ENCODE measurements at places on chromosomes 12 and 14.
A peak's percentile ranks its signal among the peaks of the same experiment; 100 is the strongest.

DNA sequence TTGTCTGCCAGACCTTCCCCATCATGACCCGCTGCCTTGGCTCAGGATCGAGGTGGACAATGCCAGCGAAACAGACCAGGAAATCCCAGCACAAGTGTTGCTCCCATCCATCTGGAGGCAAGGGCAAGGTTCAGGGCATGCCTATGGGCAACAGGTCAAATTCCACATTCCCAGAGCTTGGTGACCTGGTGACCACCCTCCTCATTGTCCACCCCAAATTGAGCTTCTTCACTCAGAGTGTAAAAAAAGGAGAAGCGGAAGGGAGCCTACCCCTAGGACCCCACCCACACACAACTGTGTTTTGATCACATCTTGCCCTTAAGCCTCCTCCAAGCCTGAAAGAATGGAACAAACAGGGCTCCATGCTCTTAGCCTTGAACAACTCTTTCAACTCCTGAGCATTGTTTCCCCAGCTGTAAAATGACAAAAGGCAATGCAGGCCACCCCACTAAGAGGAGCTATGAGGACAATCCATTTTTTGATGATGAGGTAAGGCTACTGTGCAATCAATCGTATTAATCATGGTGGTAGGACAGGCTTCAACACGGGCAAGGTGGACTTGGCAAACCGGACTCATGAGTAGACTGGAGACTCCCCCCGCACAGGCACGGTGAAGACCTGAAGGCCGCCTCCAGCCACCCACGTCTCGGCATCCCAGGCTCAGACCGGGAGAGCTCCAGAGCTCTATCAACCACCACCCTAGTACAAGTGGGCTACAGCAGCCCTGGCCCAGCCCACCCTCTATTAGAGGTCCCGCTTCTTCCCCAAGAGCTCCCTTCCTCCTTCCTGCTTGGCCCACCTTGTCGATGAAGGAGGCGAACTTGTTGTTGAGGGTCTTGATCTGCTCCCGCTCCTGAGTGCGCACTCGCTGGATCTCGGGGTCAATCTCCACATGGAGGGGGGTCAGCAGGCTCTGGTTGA is 866 bp downstream of the KRT79 start:
- DNase-seq = no peak

DNA sequence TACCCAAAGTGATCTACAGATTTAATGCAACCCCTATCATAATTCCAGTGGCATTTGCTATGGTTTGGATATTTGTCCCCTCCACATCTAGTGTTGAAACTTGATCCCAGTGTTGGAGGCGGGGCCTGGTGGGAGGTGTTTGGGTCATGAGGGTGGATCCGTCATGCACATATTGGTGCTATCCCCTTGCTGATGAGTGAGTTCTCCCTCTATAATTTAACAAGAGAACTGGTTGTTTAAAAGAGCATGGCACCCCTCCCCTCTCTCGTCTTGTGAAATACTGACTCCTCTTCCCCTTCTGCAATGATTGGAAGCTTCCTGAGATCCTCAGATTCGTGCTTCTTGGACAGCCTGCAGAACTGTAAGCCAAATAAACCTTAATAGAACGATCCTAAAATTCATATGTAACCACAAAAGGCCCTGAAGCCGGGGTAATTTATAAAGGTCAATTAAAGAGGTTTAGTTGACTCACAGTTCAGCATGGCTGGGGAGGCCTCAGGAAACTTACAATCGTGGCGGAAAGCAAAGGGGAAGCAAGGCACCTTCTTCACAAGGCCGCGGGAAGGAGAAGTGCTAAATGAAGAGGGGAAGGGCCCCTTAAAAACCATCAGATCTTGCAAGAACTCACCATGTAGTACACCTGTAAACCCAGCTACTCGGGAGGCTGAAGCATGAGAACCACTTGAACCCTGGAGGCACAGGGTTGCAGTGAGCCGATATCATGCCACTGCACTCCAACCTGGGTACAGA is 41.2 kb downstream of the SLC39A9 start:
- no peak for DNase-seq

DNA sequence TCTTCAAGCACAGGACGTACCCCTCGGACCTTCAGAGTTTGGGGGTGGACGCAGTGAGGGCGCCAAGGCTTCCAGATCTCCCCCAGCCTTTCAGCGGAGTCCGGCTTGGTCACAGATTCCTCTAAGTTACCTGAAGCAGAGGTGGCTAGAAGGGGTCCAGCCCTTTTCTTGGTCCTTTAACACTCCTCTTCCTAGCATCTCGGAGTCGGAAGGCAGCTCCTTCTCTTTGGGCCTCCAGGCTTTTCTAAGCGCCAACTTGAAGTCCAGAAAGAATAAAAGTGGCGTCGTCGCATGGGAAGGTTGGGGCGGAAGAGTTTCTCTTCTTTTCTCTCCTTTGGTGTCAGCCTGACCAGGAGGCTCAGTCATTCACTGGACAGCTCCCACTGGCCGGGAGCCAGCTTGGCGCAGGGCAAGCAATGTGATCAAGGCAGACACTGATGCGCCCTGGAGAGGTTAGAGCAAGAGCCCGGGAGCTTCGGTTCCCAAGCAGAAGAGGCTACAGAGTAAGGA is 9.6 kb downstream of the OR6S1 start:
- DNase-seq = peak; percentile 27

GRCh38 chr12:3717283-3717898 is 35.5 kb downstream of the CRACR2A start:
- no peak for DNase-seq

- no peak for DNase-seq
Observed at GRCh38 chr12:38544330-38545066, 227.9 kb downstream of the ALG10B start.

DNA sequence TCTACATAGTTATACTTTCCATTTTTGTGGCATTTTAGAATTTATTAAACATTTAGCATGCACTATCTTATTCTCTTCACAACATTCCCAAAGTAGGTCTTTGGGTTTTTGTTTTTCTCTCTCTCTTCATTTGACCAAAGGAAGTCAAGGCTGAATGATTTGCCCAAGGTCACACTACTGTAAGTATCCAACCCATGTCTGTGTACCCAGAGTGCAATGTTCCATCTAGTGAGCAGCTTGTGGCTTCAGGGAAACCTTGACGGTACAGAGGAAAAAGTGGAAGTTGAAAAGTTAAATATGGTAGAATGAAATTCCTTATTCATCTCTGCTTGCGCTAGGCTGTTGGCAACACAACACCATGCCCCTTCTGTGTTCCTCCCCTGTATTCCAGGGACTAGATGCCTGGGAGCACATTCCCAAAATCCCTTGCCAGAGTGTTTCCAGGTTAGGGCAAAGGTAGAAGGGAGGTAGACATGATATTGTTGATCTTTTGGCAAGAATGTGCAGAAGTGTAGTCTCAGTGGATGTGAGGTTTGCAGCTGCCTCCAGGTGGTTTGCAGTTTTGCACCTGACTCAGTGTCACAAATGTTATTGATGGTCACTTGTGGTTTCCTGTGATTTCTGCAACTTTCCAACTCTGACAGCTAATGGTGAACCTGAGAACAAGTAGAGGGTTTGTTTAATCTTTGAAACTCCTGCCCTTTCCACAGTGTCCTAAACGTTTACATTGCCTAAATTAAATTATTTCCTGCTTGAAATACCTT is 196.7 kb downstream of the RMST start:
- no peak for DNase-seq

DNA sequence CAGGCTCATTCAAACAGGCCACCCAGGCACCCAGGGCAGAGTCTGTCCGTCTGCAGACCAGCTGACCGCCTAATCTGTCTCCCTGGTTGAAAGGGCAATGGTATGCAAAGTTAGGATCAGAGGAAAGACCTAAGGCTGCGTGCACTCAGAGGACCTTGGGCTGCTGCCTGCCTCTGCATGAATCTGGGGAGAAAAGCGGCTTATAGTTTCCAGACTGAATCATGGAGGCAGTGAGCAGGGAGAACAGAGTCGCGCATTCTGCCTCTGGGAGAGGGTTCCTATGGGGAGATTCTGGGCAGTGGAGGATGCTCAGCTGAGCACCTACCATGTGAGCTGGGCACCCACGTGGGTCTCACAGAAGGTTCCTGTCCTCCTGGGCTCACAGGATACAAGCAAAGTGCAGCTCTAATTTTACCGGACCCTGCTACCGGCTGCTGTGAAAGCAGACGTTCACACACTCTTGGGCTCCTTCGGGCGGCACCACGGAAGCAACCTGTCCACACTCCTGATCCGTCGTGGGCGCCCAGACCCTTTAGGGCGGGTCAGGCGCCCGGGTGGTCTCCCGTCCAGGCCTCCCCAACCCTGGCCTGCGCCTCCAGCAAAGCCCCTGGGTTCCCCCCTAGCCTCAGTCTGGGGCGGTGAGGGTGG is 772 bp downstream of the SCARB1 start:
- peak; percentile 57 for DNase-seq

GRCh38 chr14:92473969-92474535 is 39.5 kb upstream of the RIN3 start:
- no peak for DNase-seq

- peak; percentile 39 for DNase-seq
Observed at GRCh38 chr12:106766393-106766826, 8.1 kb upstream of the RIC8B start.

DNA sequence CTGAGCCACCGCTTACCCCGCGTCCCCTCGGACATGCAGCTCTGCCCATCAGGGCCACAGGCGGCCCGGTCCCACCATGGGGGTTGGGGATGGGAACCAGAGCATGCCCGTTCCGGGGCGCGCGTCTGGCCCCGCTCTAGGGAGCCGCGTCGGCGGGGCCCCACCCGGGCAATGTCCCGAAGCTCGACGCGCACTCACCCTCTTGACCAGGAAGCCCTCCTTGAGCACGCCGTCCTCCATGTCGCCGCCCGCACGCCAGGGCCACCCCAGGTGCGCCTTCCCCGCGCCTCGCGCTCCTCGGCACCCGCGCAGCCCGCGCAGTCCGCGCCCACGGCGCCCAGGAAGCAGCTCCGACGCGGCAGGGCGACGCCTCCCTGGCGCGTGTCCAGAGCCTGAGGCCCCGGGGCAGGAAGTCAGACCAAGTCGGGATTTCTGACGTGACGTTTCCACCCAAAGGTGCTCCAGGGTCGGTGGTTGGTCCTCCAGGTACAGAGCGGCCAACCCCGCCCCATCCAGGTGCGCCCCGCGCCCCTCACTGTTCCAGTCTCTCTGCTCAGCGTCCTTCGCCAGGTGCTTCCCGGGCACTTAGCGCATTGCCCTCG is at the start of gene PLEK2:
Gene PLEK2, minus strand, starts transcription at position 346 of the 602 bp plus-strand sequence. Its CDS starts 106 bp downstream, at position 240.
- DNase-seq = peak; percentile 52

GRCh38 chr14:76916040-76916715 is 90.0 kb downstream of the LRRC74A start:
- no peak for DNase-seq

DNA sequence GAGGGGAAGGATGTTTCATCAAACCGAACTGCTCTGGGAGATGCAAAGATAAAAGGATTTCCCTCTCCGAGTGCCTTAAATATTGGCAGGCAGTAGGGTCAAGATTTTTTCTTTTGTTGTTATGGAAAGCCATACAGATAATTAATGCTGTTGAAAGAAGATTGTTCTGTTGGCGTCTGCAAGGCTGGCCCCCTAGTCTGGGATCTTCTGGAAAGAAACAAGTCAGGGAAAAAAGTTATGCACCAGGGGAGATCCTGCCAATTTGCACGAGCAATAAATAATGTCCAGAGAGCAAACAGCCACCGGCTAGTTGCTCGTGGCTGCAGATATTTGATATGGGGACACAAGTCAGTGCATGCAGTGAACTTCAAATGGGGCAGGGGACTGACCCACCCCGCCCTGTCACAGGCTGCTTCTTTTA is 202.1 kb upstream of the MYL2 start:
- no peak for DNase-seq

GRCh38 chr14:88188745-88189416 is 134.2 kb downstream of the KCNK10 start:
- DNase-seq = no peak

- no peak for DNase-seq
Observed at GRCh38 chr14:71206766-71207371, 299.6 kb downstream of the PCNX1 start.

DNA sequence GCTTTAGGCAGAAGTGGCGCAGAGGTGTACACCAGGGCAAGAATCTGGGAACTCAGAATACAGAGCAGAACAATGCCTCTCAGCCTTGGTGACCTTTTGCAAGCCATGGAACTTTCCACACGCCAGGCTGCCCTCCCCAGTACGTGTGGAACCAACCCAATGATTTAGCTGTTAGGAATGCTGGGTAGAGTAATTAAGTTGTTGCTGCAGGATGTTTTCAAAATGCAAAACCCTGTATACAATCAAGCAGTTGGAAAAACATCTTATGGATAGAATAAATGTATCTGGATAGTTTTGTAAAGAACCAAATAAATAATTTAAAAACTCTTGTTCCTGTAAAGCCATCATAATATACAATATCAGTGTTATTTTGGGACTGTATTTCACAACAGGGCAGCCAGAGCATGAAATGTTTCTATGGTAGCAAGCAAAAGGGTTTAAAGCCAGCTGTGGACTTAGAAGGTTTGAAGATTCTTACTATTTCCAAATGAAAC is 19.4 kb downstream of the PPP1R36 start:
- no peak for DNase-seq

- no peak for DNase-seq
Observed at GRCh38 chr12:105466901-105467598, 136.6 kb downstream of the C12orf75 start.

- peak; percentile 21 for DNase-seq
Observed at GRCh38 chr12:115898670-115899069, 378.8 kb downstream of the MED13L start.

DNA sequence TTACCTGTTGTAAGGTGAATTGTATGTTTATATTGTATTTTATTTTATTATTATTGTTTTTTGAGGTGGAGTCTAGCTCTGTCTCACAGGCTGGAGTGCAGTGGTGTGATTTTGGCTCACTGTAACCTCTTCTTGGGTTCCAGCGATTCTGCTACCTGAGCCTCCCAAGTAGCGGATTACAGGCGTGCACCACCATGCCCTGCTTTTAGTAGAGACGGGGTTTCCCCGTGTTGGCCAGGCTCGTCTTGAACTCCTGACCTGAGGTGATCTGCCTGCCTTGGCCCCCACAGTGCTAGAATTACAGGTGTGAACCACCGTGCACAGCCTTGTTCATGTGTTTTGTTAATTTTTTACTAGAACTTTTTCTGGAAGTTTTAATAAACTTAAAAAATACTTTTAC is 3.8 kb downstream of the ATF7IP start:
- peak; percentile 53 for DNase-seq

- no peak for DNase-seq
Observed at GRCh38 chr14:92135269-92135668, 13.5 kb downstream of the CPSF2 start.

DNA sequence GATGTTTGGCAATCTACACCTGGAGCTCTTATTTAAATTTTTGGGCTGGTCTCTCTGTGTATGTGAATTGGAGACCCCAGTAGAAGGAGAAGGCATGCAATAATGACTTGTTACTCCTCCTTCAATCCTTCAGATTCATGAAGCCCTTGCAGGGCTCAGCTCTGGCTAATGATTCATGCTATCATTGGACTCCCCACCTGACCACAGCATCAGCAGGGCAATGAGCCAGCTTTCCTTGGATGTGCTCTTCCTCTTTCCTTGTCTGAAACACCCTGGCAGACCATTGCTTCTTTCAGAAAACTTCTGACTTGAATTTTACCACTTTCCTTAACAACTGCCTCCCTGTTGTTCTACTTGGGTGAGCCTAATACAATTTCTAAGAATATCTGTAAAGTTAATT is 1019.2 kb downstream of the AACS start:
- no peak for DNase-seq

Measured in activated CD8-positive, alpha-beta T cell treated with anti-CD3 and anti-CD28 coated beads for 36 hours (primary cell).